ENCODE measurements at places on chromosomes 5 and 9.

GRCh38 chr9:108703429-108703828 is 152.4 kb downstream of the ACTL7B start:
- no peaks in the 10 kb centered on the region for H3K36me3 ChIP-seq
- H3K27me3 ChIP-seq, result no peaks in the 10 kb centered on the region
- peak overlapping the region; percentile 55 for H3K27ac ChIP-seq
- peaks cover 32% of the 10 kb centered on the region for H3K4me1 ChIP-seq

GRCh38 chr5:171315386-171315891 is 6.4 kb downstream of the TLX3 start:
- H3K27me3 ChIP-seq, result peaks cover 72% of the 10 kb centered on the region
- H3K27ac ChIP-seq, result no peak overlapping the region
- peaks cover 42% of the 10 kb centered on the region for H3K4me1 ChIP-seq
- DNase-seq, result no peak
- no peaks in the 10 kb centered on the region for H3K36me3 ChIP-seq

- no peak overlapping the region for H3K4me3 ChIP-seq
- no peaks in the 10 kb centered on the region for H3K36me3 ChIP-seq
- H3K27ac ChIP-seq, result no peak overlapping the region
- DNase-seq, result no peak
- H3K27me3 ChIP-seq, result no peaks in the 10 kb centered on the region
- no peaks in the 10 kb centered on the region for H3K4me1 ChIP-seq
These were observed 68.5 kb upstream of the CEP78 start for GRCh38 chr9:78167356-78167755.

DNA sequence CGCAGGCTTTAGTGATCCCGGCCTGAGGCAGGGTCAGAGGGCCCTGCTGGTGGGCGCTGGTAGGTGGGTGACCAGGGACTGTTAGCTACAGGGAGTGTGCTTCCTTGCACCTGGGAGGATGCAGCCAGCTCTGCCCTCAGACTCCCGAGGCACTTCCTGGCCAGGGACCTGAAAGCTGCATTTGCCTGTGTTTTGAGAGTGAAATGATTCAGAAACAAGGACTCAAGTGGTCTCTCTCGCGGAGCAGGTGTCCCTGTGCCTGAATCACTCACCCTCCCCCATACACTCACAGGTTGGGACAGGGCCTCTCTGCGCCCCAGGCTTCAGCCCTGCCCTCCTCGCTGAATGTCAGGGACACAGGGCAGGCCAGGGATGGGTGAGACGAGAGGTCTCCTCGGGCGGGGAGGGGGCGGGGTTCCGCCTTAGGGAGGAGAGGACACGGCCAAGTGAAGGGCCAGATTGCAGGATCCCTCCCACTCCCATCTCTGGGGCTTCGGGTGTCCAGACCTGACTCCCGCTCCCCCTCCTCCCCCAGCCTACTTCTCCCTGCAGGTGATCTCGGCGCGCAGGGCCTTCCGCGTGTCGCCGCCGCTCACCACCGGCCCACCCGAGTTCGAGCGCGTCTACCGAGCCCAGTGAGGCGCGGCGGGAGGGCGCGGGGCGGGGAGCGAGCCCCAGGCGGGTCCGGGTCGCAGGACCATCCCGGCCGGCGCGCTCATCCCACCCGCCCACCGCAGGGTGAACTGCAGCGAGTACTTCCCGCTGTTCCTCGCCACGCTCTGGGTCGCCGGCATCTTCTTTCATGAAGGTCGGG is 1.5 kb downstream of the LTC4S start:
- H3K4me1 ChIP-seq, result peaks cover 66% of the 10 kb centered on the region
- peaks cover 21% of the 10 kb centered on the region for H3K36me3 ChIP-seq
- H3K27ac ChIP-seq, result peak overlapping the region; percentile 93
- peak overlapping the region; percentile 49 for H3K4me3 ChIP-seq

- no peak overlapping the region for H3K4me3 ChIP-seq
- H3K27ac ChIP-seq, result no peak overlapping the region
- no peaks in the 10 kb centered on the region for H3K36me3 ChIP-seq
- no peaks in the 10 kb centered on the region for H3K27me3 ChIP-seq
- H3K4me1 ChIP-seq, result no peaks in the 10 kb centered on the region
- DNase-seq, result no peak
These were observed 19.3 kb downstream of the PGGT1B start for GRCh38 chr5:115243412-115243811.

DNA sequence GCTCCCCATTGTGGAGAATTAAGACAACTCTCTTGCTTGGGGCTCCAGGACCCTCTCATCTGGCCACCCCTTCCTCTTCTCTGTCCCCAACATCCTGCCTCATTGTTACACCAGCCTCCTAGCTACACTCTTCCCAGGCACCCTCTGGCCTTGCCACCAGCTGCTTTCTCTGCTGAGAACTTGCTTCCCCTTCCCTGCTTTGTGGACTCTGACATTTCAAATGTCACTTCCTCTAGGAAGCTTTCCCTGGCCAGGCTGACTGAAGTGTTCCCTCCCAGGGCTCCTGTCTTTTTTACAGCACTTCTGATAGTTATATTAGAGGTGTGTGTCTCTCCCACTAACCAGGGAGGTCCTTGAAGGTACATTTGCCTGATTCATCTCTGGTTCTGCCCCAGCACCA is 194.0 kb upstream of the KLF4 start:
- H3K27ac ChIP-seq, result no peak overlapping the region
- no peaks in the 10 kb centered on the region for H3K27me3 ChIP-seq
- DNase-seq, result no peak
